ENCODE measurements at places on chromosomes 3 and 15.

DNA sequence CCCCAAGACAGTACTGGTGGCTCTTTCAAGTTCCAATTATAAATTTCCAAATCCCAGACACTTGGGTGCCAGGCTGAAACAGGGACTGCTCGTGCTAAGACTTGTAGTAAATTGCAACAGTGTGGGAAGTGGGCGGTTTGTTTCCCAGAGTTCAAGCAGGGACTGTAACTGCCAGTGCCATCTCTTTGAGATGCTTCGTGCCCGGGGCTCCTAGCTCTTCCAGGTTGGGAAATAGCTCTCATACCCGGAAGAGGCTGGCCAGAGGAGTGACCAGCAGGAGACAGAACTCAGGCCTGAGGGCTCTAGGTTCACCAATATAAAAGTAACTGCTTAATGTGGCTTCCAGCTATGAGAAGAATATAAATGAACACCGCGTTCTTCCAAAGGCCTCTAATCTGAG, 54.0 kb upstream of the NEO1 start:
- no peak for DNase-seq

DNA sequence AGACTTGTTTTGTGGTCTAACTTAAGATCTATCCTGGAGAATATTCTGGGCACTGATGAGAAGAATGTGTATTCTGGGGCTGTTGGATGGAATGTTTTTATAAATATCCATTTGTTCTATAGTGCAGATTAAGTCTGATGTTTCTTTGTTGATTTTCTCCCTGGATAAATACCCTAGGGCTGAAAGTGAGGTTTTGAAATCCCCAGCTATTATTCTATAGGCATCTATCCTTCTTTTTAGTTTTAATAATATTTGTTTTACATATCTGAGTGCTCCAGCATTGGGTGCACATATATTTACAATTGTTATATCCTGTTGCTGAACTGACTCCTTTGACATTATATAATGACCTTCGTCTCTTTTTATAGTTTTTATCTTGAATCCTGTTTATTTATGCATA, 42.9 kb downstream of the GALK2 start:
- DNase-seq = no peak

- DNase-seq = no peak
Measured at GRCh38 chr3:141486496-141486745, 406 bp upstream of the RASA2 start.

GRCh38 chr15:83498801-83499200, 51.7 kb downstream of the SH3GL3 start:
- no peak for DNase-seq

DNA sequence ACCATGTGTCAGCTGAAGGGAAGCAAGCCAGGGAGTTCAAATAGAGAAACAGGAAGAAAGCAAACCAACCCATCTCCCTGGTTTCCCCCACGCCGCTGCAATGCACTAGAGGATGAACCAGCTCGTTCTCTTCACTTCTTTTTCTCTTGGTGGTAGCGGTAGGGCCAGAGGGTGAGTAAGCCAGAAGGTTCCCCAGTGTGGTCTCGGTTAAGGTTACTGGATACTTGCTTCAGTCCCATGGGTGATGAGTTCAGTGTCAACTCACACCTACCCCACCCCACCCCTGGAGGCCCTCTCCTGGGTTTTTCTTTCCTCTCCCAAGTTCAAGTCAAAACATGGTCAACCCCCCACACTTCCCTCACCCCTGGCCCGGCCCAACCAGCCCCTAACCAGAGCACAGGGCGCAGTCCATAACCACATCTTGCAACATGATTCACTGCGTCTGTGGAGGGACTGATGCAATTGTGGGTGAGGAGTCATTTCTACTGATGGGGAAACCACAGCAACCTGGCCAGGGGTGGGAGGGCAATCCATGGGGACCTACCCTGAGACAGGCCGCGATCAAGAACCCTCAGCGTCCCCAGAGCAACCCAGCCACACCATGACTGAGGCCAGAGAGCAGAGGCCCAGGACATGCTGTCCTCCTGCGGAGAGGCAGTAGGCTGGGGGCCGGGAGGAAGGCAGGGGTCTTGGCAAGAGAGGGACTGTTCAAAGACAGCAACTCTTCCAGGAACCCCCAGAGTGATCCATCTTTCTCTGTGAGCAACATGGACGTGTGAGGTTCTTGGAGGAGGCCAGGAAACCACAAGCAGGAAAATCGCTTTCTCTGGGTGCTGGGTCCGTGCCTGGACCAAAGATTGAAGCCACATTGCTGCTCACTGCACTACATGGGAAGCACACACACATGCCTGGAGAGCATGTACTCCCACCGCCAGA, 276.6 kb downstream of the UACA start:
- DNase-seq = no peak

GRCh38 chr3:160394009-160394392, 5.0 kb downstream of the IFT80 start:
- no peak for DNase-seq

- no peak for DNase-seq
Measured at GRCh38 chr3:160616716-160617115, 51.3 kb upstream of the KPNA4 start.

DNA sequence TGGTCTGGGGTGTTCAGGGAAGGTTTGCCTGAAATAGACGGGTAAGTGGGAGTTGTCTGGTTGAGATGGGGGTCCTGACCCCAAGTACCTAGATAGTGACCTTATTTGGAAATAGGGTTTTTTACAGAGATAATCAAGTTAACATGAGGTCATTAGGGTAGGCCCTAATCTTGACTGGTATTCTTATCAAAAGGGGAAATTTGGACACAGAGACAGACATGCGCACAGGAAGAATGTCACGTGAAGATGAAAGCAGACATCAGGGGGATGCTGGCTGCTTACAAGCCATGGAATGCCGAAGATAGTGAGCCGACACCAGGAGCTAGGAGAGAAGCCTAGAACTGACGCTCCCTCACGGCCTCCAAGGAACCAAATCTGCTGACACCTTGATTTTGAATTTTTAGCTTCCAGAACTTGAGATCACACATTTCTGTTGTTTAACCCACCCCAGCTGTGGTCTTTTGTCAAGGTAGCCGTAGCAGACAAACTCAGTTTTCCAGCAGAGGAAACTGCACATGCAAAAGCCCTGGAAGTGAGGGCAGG, 17.1 kb downstream of the BHLHE40 start:
- DNase-seq = no peak

DNA sequence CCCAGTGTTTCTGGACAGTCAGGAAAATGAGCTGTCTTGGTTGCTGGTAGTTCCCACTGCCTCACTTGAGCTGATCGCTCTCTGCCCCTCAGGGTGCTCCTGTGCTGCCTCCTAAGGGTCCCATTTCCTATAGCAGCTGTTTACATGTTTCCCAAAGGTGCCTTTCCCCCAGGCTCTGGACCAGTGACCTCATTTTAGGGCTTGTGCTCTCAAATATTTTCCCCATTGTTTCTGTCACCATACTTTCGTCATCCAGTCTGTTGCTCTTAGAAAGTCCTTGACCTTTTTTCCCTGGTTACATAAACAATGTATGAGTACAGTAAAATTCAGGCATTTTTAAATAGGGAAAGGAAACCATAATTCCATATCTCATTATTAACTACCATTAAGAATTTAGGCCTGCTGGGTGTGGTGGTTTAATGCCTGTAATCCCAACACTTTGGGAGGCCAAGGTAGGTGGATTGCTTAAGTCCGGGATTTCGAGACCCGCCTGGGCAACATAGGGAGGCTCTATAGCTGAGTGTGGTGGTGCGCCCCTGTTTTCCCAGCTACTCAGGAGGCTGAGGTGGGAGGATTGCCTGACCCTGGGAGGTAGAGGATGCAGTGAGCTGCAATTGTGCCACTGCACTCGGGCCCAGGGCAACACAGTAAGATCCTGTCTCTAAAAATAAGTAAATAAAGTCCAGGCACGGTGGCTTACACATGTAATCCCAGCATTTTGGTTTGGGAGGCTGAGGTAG, 11.7 kb downstream of the RAD54L2 start:
- DNase-seq = no peak

DNA sequence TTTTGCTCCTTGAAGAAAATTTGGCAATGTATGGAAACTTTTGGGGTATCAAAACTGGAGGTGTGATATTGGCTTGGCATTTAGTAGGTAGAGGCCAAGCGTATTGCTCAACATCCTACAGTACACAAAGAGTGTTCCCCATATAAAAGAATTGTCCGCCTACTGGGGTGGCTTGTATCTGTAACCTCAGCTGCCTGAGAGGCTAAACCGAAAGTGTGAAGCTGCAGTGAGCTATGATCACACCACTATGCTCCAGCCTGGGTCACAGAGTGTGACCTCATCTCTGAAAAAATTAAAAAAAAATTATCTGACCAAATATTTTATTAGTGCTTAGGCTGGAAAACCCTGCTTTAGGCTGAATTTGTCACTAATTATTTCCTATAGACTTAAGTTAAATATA, 483.9 kb downstream of the PYDC2 start:
- DNase-seq = no peak

- no peak for DNase-seq
Measured at GRCh38 chr15:65275104-65275727, 11.5 kb downstream of the PARP16 start.

DNA sequence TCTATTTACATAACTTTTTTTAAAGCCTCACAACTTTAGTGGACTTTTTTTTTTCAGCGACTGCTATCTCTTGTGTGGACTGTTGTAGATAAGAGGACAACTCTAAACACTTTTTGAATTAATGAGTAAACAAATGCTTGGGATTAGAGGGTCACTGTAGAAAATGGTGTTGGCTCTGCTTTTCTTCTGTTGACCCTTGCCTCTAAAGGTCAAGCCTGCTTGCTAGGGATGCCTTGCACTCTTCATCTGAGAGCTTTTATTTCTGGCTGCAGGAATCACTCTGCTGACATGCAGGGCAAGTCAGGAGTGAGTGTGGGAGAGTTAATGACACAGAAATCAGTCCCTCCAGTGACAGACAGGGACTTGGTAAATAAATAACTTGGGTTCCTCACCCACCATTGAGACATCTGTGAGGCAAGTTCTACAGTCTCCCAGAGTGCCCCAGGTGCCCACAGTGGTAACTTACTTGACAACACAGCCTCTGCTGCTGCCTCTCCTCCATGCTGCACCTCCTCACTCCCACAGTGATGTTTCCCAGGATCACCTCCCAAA, 390.1 kb downstream of the IL20RB start:
- no peak for DNase-seq

- no peak for DNase-seq
Measured at GRCh38 chr3:13477943-13478342, 2.2 kb upstream of the HDAC11 start.

GRCh38 chr3:127822041-127822681, at the start of gene MGLL:
TSS of gene MGLL (minus strand) at chr3:127822515. CDS start at chr3:127822318, 197 bp downstream.
- no peak for DNase-seq

DNA sequence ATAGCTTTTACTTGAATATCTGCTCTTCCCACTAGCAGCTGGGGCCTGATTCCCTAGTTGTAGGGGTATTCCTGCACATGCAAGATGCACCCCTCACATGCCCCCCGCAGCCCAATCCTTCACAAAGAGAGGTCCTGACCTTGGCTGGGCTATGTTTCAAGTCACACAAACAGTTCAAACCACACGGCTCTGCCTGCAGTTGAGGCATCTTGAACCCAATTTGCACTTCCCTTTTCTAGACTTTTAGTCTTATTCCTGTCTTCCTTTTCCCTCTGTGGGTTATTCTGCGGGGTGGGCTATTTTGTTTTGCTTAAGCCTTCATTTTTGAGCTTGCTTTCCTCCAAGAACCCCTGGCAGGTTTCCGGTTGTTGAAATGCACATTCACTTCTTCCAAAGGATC, 13.3 kb upstream of the CCR1 start:
- DNase-seq = no peak

DNA sequence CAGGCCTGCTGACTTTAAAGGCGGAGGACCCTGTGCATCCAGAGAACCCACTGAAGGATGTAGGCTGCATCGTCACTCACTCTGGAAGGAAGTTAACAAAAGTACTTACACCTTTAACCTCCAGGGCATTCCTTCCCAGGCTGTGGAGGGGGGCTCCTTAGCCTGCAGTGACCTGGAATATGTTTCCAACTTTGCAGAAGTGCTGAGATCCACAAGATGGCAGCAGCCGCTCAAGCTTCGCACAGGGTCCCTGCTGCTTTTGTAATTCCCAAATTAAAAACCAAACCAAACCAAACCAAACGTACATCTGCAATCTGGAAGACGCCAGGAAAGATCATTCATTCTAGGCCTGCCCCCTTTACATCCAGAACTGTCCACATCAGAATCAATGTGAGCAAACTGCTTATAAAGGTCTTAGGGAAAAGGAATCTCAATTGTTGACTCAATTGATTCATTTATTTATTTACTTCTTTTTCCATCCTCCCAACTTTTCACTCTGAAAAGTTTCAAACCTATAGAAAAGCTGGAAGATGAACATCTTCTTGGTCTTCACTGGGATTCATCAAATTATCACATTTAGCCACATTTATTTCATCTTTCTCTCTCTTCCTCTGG, 70.5 kb upstream of the KLHL25 start:
- DNase-seq = no peak

DNA sequence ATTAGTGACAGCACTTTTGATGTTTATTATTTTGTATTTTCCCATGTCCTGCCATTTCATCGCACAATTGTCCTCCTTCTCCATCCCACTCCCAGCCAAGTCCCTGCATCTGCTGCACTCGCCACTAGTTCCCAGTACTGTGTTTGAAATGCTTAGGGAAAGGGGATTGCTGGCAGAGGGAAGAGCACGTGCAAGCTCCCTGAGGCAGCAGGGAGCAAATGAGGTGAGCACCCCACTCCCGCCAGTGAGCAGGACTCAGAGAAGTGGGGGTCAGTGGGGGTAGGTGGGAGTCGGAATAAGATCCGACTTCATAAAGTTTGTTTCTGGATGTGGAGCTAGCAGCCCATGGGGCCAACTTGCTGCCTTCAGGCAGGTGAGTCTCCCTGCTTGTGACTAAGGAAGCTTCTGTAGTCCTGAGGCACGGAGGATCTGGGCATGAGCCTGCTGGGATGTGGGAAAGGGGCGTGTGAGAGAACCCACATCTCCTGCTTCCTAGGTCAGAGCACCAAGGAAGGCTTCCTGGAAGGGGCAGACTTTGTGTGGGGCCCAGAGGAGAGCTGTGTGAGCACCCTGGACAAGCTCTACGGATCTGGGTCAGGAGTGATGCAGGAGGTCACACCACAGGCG, 99.7 kb upstream of the TLE3 start:
- no peak for DNase-seq

All from T follicular helper cell (primary cell).